GM13977 (cell line): ENCODE measurements at places on chromosomes 1 and 21.

DNA sequence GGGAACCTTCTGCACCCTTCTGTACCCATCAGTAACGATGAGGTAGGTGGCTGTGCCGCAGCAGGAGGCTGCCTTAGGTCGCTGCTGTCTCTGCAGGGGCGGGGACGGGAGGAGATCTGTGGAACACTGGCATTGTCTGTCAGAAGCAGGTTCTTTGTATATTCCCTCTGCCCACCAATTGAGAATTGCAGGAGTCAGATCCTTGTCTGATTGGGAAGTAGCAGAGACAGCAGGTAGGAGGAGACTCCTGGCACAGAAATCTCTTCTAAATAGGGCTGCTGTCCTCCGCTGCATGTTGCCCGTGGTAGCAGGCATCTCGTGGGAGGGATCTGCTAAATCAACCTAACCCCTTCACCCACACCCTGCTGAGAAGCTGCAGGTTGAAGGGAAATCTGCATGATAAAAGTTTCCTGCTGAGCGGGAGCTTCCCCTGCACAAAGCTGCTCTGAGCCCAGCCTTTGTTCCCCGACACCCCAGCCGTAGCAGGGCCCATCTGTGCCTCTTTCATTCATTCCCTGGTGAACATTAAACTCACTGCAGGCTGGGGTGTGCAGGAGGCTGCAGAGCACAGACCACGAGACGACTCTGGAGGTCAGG lies 15.9 kb downstream of the SARS1 start:
- no peak for DNase-seq

GRCh38 chr1:184385865-184386311 lies 941 bp upstream of the C1orf21 start:
- DNase-seq: no peak

- no peak for DNase-seq
These were observed 11.6 kb downstream of the AHDC1 start for GRCh38 chr1:27592232-27592930.

DNA sequence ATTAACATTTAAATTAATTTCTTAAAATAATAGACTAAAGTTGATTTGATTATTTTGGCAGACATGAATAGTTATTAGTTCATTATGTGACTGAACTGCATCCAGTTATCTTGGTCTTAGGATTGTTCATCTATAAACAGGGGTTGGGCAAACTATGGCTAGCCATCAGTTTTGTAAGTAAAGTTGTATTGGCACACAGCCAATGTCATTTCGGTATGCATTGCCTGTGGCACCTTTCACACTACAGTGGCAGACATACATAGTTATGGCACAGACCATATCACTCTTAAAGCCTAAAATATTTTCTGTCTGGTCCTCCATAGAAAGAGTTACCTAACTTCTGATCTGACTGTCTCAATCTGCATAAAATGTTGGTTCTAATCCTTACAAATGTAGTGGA lies 27.2 kb downstream of the ADGRL2 start:
- DNase-seq: no peak

GRCh38 chr1:91278754-91279153 lies 125.9 kb downstream of the HFM1 start:
- peak; percentile 15 for DNase-seq

- DNase-seq: no peak
These were observed 59.0 kb upstream of the ATP2B4 start for GRCh38 chr1:203567596-203567995.

- DNase-seq: no peak
These were observed 34.5 kb upstream of the USP25 start for GRCh38 chr21:15695241-15695640.

DNA sequence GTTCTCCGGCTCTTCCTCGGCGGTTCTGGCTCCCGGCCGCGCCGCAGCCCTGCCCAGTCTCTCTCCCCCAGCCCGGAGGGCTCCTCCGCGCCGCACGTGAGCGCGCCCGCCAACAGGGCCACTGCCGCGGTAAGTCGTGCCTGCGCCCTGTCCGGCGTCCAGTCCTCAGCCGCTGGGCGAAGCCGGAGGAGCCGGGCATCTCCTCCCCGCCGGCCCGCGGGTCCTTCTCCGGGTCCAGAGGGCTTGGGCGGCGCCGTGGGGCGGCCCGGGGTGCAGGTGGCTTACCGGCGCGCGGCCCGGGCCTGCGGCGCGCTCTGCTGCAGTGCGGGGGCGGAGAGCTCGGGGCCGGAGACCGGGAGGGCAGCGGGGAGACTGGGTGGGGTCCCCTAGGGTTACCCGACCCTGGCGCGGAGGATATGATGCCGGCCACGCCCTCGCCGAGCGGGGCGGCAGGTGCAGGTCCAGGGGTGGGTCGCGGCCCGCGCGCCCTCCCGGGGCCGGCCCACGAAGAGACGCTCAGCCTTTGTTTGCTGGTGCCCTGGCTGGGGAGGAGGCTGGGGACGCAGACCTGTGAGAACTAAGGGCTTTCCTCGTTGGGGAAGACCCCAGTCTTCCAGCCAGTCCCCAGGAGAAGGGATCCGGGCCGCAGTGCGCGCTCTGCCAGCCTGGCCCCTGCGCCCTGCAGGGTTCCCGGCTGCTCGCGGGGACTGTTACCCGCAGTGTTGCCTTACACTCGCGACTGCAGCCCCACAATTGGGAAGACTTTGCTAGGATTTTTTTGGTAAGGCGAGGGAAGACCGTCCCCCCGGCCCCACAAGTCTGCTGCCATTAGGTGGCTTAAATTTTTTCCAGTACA lies at the start of gene DOP1B:
Gene DOP1B, plus strand, starts transcription at position 10 of the 856 bp plus-strand sequence. CDS start 7,910 bp downstream, outside the sequence.
- DNase-seq: peak; percentile 54

- no peak for DNase-seq
These were observed 1.5 kb downstream of the SNX27 start for GRCh38 chr1:151613282-151613780.

DNA sequence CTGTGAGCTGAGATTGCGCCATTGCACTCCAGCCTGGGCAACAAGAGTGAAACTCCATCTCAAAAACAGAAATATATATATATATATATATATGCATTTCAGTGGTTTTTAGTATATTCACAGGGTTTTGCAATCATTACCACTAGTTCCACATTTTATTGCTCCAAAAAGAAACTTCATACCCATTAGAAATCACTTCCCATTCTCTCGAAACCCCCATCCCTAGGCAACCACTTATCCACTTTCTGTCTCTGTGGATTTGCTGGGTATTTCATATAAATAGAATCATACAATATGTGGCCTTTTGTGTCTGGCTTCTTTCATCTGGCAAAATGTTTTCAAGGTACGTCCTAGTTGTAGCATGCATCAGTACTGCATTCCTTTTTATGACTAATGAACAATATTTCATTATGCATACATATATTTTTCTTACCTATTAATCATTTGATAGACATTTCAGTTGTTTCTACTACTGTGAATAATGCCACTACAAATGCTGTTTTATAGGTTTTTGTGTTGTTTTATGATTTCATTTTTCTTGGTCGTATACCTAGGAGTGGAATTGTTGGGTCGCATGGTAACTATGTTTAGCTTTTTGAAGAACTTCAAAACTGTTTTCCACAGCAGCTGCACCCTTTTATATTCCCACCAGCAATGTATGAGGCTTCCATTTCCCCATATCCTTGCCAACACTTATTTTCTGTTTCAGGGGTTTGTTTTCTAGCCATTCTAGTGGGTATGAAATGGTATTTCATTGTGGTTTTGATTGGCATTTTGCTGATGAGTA lies 95.9 kb downstream of the PHTF1 start:
- no peak for DNase-seq

DNA sequence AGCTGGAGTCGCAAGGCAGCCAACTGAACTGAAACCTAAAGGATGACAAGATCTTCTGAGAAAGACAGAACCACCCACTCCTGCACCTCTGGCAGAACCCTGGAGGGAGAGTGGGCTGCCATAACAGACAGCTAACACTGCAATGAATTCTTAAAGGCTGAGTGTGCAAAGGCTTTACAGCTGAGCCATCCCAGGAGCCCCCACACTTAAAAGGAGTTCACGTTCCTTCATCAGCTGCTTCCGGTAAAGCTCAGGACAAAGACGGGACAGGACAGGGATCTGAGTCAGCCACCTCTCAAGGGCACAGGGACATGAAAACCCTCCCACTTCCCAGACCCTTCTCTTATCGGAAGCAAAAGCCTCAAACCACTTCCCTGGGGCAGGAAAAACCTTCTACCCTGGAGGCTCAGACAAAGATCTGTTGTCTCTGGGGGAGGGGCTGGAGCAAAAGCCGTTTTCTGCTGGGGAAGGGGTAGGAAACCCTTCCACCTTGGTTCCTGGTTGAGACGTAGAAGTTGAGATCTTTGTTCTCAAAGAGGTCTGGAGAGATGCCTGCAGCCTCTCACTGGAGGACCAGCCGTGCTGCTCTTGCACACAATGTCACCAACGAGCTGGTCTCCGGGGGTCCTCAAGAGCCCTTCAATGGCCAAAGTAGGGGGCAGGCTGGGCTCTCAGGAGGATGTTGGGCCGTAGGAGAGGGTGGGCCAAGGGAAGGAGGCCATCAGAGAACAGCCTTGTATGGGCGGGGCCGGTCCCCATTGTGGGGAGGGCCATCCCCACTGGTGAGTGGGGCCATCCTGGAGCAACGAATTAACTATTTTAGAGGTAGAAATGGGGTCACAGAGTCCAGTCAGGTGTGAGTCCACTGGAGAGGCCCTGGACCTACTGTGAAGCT lies 452.4 kb downstream of the PTPRU start:
- peak; percentile 58 for DNase-seq

DNA sequence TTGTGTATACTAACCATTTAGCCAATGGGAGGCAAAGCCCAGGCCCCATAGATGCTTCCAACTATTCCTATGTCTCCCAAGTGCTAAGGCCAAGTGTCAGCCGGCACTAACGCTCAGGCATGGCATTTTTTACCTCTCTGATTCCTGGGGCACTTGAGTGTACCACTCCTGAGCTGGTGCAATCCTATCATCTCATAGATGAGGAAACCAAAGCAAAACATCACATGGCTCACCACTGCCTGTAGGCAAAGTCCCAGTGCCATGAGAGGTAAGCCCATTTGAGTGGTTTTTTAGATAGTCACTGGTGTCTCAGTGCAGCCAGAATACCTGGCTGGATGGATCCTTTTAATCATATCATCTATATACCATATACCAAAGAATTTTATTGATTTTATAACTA lies 8.0 kb upstream of the CCN1 start:
- DNase-seq: no peak

DNA sequence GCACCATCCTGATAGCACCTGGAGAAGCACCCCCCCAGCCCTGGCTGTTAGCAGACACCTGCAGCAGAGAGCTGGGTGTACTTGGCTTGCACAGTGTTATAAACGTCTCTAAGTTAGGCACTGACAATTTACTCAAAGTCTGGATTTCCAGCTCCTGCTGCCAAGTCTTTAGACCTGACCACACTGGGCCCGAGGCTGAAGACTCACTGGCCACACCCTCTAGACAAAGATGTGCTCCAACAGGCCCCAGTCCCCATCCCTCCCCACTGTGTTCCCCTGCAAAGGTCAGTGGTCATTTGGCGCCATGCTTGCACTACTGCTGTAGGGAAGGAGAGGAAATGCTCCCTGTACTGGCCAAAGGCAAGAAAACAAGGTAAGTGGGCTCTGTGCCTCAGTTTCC lies 31.1 kb downstream of the PADI6 start:
- no peak for DNase-seq

DNA sequence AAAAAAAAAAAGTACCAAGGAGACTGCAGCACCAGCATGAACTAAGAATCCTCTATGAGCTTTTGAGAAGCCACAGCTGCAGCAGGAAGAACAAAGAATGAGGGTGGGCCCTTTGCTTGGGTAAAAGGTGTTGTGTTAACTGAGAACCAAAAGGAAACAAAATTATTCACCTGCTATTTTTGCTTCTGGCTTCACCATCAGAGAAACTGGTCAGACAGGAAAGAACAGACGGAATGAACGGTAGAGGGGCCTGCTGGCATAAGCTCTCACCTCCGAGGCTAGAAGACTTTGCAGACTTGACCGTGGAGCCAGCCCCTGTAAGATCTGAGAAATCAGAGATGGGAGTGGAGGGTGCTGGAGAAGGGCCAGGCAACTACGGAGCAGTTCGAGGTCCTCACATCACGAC lies 27.6 kb downstream of the IL10RB start:
- DNase-seq: no peak

- no peak for DNase-seq
These were observed 110.4 kb downstream of the TNFSF18 start for GRCh38 chr1:172940174-172940855.

DNA sequence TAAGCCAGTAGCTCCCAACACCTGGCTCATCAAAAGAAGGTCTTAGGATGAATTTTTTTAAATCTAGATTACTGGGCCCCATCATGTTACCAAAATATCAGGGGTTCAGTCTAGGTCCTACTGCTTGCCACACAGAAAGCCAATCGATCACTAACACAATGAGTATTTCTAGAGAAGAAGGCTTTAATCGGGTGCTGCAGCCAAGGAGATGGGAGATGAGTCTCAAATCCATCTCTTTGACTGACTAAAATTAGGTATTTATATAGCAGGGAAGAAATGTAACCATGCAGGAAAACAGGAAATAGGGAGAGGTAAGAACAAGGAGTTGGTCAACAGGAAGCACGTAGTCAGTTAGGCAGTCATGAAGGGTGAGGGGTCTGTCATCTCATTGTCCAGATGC lies 288.2 kb downstream of the CEP170 start:
- no peak for DNase-seq

- no peak for DNase-seq
These were observed 25.0 kb downstream of the AGPAT3 start for GRCh38 chr21:43890042-43890441.

DNA sequence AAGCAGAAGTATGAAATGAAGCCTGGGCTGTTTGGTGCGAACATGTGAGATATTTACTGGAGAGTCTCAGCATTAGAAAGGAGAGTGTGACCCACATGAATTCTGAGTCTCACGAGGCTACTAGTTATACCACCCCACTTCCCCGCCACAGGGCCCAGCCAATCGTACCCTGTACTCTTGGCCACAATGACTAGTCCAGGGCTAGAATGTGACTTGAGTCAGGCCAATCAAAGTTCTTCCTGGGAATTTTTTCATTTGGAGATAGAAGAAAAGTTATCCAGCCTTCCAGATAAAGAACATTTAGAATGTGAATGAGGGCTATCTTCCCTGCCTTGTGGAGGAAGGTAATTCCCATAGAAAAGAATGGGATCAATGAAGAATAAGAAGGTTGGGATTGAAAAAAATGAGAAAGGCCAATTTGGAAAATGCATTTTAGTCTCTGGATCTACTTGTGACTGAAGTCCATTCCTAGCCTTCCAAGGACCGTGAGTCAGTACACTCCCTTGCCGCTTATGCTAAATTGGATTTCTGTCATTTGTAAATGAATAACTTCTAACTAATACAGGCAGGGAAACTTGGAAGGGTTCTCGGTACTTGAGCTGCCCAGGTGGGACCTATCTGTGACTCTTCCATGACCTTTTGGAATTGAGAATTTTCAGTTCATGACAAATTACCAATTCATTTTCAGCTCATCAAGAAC lies 12.3 kb upstream of the RIMKLA start:
- no peak for DNase-seq

DNA sequence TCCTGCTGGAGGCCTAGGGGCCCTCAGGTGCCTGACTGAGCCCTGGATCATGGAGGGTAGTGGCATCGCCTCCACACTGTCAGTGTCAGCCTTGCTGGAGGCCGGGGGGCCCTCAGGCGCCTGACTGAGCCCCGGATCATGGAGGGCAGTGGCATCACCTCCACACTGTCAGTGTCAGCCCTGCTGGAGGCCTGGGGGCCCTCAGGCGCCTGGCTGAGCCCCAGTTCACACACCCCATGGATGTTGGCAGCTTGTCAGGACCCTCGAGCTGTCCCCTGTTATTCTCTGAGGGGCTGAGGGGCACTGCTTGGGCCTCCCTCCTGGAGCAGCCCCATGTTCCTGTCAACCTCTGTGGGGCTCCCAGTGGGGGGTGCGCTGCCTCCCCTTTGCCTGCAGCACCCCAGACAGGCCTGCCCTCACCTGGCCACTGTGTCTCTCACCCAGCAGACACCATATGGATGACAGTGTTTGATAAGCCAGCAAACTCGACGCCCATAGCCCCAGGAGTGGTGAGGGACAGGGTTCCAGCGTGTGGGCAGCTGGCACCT lies 197.6 kb downstream of the LIPI start:
- DNase-seq: no peak
